Hematopoietic multipotent progenitor cell treated with erythropoietin and hydrocortisone succinate and interleukin-3 and kit ligand, for 6 days (in vitro differentiated cells): ENCODE measurements at places on chromosomes 2 and 18.

DNA sequence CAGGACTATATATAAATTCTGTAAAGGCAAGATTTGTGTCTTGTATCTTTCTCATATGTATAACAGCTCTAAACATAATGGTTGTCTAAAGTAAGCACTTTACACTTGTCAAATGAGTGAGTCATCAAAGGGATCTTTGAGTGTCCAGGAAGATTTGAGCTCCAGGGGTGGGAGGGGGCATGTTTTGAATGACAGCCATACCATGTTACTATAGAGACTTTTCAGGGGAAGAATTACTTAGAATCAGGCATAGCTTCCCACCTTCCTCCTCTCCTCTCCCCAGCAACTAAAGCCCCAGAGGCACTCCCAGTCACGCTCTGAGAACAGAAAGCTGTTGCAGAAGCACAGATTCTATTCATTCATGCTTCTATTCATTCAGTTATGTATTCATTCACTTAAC, 65.8 kb upstream of the ALK start:
- no peak for DNase-seq

DNA sequence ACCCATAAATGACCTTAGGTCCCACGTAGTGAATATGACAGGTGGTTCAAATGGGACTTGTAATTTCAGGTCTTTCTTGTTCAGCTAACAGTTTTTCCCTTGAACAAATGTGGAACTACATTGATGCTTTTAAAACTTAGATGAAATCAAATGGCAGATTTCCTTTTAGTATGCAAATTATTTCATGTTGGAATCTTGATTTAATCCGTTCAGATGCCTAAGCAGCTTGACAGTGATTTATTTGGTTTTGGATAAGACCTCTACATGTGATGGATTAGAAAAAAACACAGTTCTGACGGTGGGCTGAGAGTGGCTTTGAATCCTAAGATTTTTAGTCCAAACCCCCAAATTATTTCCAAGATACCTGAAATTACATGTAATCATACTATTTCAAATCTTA, 16.9 kb downstream of the SCYGR4 start:
- no peak for DNase-seq

DNA sequence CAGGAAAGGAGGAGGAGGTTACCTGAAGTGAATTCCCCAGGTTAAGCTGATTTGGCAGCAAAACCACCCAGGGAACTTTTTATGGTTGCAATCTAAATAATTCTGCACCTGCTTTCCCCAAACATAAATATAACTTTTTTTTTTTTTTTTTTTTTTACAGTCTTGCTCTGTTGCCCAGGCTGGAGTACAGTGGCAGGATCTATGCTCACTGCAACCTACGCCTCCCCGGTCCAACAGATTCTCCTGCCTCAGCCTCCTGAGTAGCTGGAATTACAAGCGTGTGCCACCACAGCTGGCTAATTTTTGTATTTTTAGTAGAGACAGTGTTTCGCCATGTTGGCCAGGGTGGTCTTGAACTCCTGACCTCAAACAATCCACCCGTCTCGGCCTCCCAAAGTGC, 16.1 kb upstream of the PPP1CB start:
- no peak for DNase-seq

DNA sequence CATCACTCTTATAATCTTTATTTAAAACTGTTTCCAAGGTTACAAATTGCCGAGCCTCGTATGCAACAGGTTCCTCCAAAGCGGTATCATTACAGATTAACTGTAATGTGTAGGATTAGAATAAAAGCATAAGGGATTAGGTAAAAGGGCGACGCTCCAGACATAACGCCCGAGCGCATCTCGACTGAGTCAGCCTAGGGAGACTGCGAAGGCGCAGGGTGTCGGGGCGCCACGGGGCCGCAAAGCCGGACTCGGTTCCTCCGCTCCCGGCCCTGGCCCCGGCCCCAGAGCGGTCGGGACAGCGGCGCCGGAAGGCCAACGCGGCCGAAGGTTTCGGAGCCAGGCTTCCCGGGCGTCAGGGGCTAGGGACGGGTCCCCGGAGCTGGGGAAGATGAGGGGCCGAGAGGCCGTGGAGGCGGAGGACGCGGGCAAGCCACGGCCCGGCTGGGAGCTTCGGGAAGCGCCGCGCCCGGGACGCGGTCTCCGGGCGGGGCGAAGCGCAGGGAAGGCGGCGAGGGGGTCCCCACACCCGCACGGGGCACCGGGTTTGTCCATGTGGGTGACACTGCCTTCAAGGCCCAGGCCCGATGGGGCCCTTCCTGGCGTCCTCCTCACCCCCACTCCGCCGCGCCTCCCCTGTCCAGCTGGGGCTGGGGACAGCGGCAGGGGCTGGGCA, 12.9 kb upstream of the SIX3 start:
- no peak for DNase-seq

DNA sequence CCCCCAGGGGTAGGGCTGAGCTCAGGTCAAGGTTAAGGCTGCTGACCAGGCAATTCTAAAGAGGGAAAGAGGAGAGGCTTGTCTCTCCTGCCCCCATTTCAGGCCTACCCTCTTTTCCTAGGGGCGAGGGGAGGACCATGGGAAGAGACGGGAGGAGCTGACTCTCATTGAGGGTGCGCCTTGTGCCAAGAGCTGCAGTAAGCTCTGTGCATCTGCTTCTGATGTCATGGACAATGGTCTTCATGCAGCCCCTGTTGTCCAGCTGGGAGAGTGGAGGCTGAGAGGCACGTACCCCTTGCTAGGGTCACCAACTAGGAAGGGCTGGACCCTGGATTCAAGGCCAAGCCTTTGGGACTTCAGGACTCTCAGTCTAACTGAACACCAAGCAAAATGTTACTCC, 45.2 kb downstream of the PTGR3 start:
- DNase-seq: no peak
